Stimulated activated CD8-positive, alpha-beta memory T cell treated with anti-CD3 and anti-CD28 coated beads, Interleukin-4, amount 100 ng/mL, for 4 hours (primary cell): ENCODE measurements at places on chromosomes 1 and 21.

GRCh38 chr1:99608058-99608457 lies 37.9 kb upstream of the PALMD start:
- no peak for DNase-seq

DNA sequence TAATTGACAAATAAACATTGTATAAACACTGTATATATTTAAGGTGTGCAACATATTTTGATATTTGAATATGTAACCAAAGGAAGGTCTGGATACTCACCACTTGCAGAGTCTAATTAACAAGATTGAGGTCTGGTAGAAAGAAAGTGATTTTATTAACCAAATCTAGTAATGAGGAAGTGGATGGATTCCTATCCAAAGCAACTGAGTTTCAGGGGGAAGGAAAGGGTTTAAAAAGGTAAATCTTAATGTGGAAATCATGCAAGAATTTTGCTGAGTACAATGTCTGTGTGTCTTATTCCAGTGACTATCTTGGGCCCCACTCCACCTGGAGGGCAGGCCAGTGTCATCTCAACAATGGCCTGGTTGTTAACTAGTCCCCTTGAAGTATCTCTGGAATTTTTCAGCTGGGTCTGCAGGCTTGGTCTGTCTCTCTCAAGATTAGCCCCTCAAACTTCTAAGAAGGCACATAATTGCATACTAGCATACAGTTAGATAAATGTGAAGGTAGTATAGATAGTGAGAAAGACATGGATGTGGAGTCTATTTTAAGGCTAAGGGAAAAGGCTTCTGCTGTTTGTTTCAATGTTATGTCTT lies 262.7 kb upstream of the RGS18 start:
- no peak for DNase-seq

- no peak for DNase-seq
Measured at GRCh38 chr1:39852876-39853275, 30.4 kb downstream of the TRIT1 start.

- DNase-seq = no peak
Measured at GRCh38 chr1:192907545-192908243, 98.9 kb downstream of the RGS2 start.

GRCh38 chr1:21254335-21254951 lies 35.8 kb downstream of the ECE1 start:
- no peak for DNase-seq

DNA sequence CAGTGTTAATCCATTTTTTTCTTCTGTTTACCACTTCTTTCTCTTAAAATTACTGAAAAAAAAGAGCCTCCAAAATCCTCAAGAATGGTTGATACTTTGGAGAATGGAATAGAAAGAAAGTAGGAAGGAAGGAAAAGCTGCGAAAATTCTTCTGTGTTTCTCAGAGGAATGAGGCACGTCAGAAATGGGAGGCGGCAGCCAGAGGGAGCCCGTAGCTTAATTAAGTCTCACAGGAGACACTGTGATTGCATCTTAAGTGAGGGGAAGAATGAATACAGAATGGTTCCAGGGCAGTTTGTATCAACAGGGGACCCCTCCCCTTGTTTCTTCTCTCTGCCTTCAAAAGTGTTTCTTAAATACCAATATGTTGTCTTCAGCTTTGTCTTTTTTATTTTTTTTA lies 1099.5 kb downstream of the PLA2G4A start:
- no peak for DNase-seq
